Retinal pigment epithelial cell (primary cell): ENCODE measurements at places on chromosomes 7 and 10.

DNA sequence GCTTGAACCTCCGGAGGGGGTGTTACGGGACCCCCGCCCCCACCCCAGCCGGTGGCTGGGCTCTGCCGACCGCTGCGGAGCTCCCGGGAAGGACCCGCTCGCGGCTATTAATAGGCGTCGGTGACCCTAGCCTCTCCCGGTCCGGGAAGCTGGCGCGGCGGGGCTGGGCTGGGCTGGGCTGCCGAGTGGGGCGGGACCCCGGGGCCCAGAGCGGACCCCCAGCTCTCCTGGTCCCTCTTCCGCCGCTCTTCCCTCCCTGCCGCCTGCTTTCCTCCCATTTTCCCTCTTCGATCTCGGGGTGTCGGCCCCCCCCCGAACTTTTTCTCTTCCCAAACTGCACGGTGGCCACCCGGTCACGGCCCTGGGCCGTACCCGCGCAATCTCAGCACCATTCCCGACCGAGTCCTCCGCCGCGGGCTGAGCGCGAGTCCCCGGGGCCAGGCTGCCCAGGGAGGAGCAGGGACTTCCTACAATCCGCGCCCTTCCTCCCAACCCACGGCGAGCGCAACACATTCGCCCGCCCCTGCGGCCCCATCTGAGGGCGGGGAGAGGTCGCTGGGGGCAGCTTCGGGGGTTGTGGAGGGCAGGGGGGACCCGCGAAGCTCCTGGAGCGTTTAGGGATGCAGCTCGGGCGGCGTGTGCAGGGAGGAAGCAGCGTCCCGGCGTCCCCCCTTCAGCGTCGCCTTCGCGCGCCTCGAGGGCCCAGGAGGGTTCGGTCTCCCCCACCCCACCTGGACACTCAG lies 3.1 kb upstream of the ELFN1 start:
- DNase-seq = no peak

GRCh38 chr7:52540041-52540440 lies 495.4 kb upstream of the POM121L12 start:
- no peak for DNase-seq

GRCh38 chr7:37218956-37219355 lies 229.7 kb downstream of the ELMO1 start:
- no peak for DNase-seq

DNA sequence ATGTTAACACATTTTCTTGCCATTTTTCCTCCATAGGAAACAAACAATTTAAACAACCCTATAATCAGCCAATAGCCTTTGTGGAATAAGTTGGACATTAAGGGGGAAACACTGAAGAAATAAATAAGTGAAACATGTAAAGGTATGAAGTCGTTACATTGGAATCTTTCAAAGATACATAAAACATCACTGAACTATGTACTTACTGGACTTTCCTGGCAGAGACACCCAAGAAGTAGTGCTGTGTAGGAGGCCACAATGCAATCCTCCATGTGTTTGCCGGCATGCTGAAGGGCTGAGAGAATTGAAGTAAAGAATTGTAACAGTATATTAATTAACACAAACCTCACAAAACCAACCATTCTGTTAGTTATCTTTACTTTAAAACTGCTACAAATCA lies 76.5 kb upstream of the GRID1 start:
- DNase-seq = peak; percentile 12

- DNase-seq = no peak
Observed at GRCh38 chr7:155316427-155317113, 18.9 kb downstream of the INSIG1 start.

DNA sequence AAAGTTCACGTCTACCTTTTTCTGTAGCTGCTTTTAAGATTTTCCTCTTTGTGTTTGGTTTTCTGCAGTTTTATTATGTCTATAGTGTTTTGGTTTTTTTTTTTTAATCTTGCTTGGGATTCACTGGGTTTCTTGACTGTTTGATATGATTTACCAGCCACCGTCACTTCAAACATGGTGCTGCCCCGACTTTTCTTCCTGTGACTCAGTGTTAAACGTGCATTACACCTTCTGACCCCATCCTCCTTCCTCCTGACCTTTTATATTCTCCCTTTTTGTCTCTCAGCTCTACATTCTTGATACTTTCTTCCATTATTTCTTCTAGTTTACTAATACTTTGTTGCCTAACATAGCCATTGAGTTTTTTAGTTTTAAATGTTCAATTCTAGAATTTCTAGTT lies 61.5 kb downstream of the GNA12 start:
- DNase-seq = no peak

DNA sequence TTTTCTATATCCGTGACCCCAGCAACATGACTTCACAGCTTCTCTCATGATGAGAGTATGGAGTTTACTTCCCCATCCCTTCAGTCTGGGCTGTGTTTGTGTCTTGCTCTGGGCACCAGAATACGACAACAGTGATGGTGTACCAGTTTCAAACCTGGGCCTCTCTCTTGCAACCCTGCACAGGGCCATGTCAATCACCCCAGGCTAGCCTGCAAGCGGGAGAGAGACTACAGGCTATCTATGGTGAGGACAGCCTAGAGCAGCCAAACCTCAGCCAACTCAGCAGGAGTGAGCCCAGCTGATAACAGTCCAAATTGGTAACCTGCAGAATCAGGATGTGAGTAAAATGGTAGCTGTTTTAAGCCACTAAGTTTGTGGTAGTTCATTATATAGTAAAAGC lies 235.8 kb downstream of the CHCHD3 start:
- no peak for DNase-seq

DNA sequence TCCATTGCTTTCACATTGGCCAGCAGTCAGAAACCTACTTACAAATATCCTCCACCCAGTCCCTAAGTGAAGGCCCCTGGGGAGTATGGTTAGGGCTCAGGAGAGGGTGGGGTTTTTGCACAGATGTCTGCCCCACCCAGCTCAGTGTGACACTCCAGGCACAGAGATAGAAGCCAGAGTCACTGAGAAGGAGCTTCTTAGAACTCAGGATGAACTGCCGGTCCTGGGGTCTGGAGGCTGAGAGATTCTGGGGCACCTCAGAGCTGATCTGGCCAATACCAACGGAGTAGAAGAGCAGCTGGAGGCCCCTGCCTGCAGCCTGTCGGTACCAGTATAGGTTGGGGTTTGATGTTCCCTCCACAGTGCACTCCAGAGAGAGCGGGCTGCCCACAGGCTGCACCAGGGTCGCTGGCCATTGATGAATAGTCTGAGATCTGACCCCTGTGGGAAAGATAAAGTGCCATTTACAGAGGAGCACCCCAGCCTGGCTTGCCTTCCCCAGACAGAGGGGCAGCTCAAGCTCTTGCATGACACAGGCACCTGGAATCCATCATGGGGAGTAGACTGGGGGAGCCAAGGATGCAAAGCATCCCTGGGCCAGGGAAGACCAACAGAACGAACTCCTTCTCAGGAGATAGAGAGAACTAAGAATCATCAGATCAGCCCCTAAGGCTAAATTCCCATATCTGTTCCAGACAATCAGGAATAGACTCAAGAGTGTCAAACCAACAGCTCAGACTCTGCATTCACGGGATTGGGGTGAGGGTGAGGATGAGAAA lies 41.9 kb downstream of the PRSS2 start:
- DNase-seq = no peak

DNA sequence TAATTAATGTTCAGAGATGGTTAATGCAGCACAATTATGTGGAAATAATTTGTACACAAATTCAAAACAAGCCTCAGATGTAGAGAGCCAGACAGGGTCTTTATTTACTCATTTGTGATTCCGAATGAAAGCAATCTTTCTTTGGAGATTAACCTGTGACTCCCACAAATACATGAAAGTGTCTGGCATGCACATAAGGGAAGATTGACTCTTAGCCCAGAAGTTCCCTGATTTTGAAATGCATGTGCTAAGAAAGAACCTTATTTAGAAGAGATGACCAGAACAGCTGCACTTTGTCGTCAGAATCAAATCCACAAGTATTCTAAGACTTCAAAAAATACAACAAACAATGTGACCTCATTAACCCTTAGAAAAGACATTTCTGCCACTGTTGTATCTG lies 45.1 kb downstream of the RNLS start:
- peak; percentile 71 for DNase-seq

GRCh38 chr7:107432261-107432660 lies 37.6 kb upstream of the GPR22 start:
- DNase-seq = no peak

- no peak for DNase-seq
Observed at GRCh38 chr10:45280113-45280760, 35.2 kb downstream of the OR13A1 start.

GRCh38 chr7:2863461-2864066 lies 19.5 kb upstream of the GNA12 start:
- peak; percentile 73 for DNase-seq

GRCh38 chr7:99822731-99823718 lies 4.8 kb upstream of the CYP3A43 start:
- no peak for DNase-seq

DNA sequence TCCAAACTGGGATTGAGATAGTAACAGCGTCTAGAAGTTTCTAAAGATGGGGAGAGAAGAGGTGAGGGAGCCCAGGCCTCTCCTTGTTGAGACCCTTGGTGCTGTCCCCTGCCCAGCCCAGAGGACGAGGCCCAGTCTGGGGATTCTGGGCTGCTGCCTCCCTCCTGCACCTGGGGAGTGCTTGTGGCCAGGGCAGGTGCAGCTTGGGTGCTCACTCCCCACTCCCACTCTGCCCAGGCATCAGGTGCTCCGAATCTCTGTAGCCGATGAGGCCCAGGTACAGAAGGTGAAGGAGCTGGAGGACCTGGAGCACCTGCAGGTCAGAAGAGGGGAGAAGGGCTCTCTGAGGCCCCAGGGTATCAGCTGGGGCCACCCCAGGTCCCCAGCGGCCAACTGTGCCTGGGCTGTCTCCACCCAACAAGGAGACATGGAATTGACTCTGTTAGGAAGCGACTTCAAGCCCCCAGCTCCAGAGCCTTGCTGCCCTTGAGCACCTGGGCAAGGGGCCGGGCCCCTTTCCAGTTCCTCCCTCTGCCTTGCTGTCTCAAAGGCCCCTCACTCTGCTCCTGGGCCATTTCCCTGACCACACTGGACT lies 664 bp downstream of the CPA1 start:
- no peak for DNase-seq

- no peak for DNase-seq
Observed at GRCh38 chr7:105101864-105102263, 87.9 kb downstream of the KMT2E start.

- DNase-seq = no peak
Observed at GRCh38 chr7:26443751-26444150, 152.1 kb downstream of the SNX10 start.

DNA sequence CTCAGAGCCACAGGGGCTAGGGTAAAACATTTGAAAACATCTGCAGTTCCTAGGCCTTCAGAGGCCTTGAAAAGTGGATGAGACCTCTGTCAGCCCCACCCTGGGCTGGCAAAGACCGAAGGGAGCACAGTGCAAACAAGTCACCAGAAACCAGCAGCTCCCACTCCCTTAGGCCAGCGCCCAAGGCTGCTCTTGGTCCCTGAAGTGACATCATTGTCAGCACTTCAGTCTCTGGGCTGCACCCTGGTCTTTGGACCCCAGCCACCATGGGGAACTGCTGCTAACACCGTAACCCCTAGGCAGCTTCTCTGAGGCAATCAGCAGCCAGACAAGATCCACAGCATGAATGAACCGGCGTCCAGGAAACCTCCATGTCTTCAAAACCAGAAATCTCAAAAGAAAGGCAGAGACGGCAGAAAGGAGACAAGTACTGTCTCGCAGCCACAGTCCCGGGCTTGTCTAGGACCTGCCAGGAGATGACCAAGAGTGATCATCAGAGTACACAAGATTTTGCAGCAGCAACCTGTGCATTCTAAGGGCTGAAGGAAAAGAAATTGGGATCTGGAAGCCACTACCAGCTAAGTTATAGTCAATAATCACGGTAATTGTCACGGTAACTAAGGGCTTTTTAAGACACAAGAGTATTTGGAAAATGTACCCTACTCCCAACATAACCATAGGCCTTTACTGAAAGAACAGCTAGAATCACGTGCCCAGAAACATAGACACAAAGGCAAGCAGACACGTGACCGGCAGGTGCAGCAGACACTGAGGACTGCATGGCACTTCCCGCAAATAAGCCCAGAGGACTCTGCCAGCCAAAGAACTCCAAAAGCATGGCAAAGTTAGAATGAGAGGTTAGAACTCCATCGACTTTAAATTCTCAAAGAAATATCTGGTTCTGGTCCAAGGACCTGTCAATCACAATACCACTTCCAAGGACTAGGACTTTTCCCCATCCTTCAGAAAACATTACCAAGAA lies 23.3 kb downstream of the CPXM2 start:
- DNase-seq = no peak

- peak; percentile 41 for DNase-seq
Observed at GRCh38 chr7:18792871-18793595, 297.5 kb downstream of the HDAC9 start.
